Stimulated activated CD8-positive, alpha-beta memory T cell treated with anti-CD3 and anti-CD28 coated beads, Interleukin-15, amount 100 ng/mL, for 48 hours (primary cell): ENCODE measurements at places on chromosomes 11 and 22.

- DNase-seq: no peak
Measured at GRCh38 chr11:17642370-17642769, 77.0 kb upstream of the MYOD1 start.

GRCh38 chr11:95766701-95767100 lies 22.9 kb downstream of the FAM76B start:
- DNase-seq: no peak

- no peak for DNase-seq
Measured at GRCh38 chr11:72190631-72191071, 1.3 kb upstream of the FOLR1 start.

DNA sequence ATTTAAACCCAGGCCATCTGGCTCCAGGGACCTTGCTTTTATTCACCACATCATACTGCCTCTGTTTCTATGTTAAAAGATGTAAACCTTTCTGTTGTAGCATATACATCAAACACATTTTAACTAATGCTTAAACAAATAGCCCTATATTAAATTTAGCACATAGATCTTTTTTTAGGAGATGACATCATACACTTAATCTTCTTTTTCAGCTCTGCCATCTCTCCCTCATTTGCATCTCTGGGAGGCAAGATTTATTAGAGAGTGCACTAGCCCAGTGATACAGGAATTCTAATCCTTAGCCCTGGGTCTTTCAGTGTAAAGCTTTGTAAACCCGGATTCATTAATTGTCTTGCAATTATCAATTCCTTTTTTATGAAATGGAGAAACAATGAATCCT lies 13.6 kb downstream of the OR5D16 start:
- no peak for DNase-seq

DNA sequence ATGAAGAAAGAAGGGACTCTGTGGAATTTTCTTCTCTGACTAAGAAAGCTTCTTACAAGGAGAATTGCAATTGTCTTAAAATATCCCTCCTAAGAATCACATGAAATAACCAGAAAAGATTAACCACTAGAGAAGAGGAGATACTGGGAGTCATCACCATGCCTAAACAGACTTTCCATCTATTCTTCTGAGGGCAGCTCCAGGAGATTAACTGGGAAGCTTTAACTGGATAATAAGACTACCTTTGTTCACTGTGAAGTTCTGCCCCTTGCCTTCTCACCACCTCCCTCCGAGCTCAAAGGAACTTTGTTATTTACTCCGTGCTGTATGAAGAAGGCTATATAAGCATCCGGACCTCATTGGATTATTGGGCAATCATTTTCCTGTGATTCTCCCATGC lies 24.5 kb upstream of the MMP7 start:
- DNase-seq: no peak

GRCh38 chr11:65474864-65475263 lies 24.0 kb upstream of the MALAT1 start:
- no peak for DNase-seq

DNA sequence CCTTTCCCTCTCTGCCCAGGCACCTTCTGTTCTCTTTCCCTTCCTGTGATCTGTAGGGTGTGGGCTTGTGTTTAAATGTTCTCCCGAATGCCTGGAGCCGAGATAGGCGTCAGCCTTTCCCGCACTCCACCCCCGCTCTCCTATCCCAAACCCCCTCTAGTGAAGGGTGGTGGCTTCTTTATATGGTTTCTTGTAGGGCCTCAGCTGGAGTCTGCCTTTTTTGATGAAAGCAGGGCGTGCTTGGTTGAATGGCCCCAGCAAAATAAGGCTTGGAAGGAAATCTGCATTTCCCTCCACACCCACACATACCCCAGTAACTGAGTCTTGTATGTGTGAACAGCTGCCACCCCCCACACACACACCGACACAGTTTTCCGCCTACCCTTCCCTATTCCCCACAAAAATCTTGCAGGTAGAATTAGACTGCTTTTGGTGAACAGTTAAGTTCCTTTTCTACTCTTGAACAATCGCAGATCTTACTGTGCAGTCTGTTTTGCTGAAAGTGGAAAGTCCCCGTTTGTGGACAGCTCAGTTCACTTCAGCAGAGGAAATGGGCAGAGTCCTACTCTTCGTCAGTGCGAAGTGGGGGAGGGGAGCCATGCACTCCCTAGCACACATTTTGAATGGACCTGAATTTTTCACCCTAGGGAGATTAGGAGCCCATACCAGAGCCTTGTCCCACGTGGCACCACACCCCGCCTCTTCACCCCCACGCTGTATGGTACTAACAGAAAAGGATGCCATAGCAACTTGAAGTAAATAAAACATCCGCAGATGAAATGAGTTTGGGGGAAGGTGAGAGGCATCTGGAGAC lies 25.5 kb upstream of the GRK2 start:
- DNase-seq: peak; percentile 69

DNA sequence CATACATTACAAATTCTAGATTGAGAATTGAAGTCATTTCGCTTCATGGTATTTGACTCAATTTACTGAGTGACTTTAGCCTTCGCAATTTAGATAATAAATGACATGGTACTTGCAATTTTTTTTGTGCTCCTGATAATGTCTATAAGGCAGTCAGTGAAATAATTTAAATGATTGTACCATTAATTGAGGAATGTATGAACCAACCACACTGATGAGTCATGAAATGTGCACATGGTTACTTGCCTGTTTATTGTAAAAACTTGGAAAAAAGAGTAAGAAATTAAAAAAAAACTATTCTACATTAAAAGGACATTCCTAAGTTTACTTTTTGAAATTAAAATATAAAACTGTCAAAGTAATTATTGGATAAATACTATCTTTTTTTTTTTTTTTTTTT lies 43.3 kb downstream of the DNAJC24 start:
- DNase-seq: no peak

DNA sequence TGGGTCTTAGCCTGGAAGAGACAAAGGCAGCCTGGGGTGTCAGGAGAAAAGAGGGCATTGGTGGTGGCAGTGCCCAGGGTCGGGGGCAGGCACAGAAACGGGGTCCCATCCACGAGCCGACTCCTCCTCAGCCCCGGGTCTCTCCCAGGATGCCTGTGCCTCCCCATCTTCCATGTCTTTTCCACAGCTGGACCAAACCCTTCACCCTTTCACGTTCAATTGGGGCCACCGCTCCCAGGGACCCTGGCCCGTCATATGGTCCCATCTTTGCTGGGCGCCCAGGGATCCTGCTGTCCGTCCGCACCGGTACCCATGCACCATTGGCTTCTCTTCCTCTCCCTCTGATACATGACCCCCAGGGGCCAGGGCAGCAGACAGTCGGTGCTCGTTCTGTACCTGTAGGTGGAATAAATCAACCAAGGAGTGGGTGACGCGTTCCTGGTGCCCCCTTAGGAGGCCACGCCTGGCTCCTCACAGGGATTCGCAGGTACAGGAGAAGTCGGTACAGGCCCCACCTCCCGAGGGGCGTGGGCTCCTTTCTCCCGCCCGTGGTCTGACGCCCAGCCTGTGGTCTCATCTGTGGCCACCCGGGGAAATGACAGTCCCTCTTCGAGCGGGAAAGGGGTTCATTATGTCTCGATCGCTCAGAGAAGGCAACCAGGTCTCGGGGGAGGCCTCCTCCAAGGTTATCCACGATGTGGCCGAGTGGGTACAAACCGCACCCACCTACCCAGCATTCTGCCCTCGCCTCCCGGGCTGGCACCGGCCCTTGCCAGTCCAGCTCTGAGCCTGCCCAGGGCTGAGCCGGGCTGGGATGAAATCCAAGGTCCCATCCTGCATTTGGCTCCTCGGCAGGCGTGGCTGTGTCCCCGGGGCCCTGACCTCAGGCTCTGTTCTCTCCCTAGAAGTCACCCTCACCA lies 1493.6 kb downstream of the BRD1 start:
- DNase-seq: no peak

GRCh38 chr11:96827164-96827563 lies 437.4 kb downstream of the JRKL start:
- DNase-seq: no peak

- no peak for DNase-seq
Measured at GRCh38 chr11:105577641-105578040, 32.2 kb upstream of the GRIA4 start.

GRCh38 chr11:34466802-34467488 lies 28.2 kb downstream of the CAT start:
- no peak for DNase-seq

GRCh38 chr11:62393061-62393611 lies 25.7 kb upstream of the SCGB1A1 start:
- no peak for DNase-seq

GRCh38 chr22:21712751-21713427 lies 22.7 kb downstream of the YPEL1 start:
- peak; percentile 21 for DNase-seq

- no peak for DNase-seq
Measured at GRCh38 chr22:27850000-27850521, 48.5 kb upstream of the MN1 start.

DNA sequence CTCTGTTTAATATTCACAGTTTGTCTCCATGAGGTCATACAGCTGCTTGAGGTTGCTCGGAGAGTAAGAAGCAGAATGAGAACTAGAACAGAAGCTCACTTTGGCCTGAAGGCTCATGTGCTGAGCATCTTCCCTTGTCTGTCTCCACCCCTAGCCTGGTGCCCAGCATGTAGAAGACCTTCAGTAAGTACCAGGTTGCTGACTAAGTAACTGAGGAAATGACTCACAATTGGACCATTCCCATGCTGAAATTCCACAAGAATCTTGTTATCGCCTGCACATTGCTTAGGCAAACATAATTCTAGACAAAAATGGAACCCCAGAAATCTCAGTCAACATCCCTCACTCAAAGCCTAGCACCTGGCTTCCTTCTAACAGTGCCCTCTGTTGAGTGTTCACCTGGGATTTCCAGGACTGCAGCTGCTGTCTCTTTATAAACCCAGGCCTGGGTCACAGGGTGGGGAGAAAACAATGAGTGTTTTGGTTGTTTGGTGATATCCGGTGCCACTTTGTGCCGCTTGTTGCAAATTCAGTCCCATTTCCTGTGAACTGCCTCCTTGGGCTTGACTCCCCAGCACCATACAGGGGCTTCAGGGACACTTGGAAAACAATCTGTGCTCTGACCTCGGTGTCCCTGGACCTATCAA lies 406.8 kb downstream of the ETS1 start:
- DNase-seq: no peak

- DNase-seq: no peak
Measured at GRCh38 chr11:35622070-35622469, 3.8 kb downstream of the FJX1 start.

- DNase-seq: no peak
Measured at GRCh38 chr11:36002196-36002595, 58.3 kb downstream of the LDLRAD3 start.

GRCh38 chr22:24101966-24102365 lies 79.3 kb upstream of the SUSD2 start:
- DNase-seq: no peak

DNA sequence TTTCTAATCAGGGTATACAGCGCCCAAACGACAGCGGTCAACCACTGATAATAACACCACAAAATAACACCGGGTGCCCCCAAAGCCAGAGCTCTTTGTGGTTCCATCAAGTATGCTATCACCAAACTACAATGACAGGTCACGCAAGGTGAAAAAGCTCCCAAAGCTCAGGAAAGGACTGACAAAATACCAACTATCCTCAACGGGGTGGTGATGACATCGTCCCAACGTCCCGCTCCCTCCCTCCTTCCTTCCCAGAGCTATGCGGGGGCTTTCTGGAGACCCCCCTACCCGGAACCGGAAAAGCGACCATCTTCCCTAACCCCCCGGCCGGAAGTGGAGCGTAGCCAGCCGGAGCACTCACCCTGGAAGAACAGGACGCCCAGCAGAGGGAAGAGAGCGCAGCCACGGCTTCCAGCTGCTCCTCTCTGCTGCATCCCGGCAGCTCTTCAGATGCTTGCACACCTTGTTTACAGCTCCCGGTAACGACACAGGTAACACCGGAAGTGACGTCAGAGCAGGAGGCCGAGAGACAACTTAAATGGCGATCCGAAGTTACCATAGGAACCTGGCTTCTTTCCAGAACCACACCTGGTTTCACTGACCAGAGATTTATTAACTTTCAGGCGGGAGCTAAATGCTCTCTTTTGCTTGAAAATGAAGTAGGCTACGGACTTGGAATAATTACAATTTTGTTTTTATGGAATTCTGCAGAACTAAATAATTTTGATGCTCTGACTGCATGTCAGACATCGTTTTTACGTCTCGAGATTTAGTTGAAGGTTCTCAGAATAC lies at the start of gene MPZL3:
MPZL3 (minus strand) TSS at position 508 of the 795 bp plus-strand sequence; CDS start at position 437, 71 bp downstream.
- DNase-seq: peak; percentile 69

GRCh38 chr11:113578715-113579250 lies 103.6 kb upstream of the DRD2 start:
- DNase-seq: no peak

GRCh38 chr11:57648801-57649735 lies 644 bp downstream of the YPEL4 start:
- DNase-seq: no peak

DNA sequence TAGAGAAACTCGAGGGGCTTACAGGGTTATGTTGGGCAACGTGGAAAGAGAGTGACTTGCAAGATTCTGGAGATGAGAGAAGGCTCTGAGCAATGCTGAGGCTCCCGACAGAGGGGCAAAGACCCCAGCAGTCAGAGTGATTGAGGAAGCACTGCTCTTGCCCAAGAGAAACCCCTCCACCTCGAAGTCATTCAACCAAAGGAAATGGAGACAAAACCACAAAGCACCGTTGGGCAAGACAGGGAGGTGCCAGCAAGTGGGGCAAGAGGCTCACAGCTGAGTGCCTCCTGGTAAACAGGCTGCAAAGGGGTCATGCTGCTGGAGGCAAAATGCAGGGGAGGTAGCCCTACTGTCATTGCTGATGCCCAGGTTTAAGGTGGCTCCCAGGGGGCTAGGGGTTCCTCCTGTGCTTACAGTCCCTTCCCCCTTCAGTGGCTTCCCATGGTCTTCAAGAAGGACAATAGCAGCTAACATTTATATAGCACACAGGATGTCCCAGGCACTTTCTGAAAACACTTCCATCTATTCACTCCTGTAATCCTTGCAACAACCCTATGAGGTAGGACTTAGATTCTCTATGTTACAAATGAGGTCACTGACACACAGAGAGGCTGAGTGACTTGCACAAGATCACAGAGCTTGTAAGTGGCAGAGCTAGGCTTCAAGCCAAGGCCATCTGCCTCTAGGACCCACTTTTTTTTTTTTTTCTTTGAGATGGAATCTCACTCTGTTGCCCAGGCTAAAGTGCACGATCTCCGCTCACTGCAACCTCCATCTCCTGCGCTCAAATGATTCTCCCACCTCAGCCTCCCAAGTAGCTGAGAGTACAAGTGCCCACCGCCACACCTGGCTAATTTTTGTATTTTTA lies 18.1 kb upstream of the MYH9 start:
- DNase-seq: peak; percentile 45

GRCh38 chr11:68509066-68509465 lies 48.5 kb downstream of the PPP6R3 start:
- no peak for DNase-seq

GRCh38 chr11:78940500-78941225 lies 366.0 kb upstream of the NARS2 start:
- DNase-seq: no peak

DNA sequence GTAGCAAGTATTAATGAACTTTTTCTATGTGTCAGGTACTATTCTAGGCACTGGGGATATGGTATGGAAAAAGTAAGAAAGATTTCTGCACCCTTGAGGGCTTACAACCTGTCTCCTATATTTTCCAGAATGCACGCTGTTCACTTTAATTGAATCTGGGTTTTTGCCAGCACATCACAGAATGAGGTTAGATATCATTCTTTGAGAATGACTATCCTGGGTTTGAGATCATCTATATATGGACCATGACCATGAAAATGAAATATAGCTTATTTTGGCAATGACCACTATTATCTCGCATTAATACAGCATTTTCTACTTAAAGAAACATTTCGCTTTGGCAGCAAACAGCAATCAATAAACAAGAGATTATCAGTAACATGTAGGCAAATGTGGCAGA lies 46.9 kb downstream of the C11orf71 start:
- DNase-seq: no peak

- no peak for DNase-seq
Measured at GRCh38 chr11:73623686-73624085, 22.7 kb upstream of the PLEKHB1 start.
